ENCODE measurements at places on chromosomes 7 and 10.

GRCh38 chr10:5668429-5668828 lies 2.0 kb upstream of the ASB13 start:
- no peak for DNase-seq

DNA sequence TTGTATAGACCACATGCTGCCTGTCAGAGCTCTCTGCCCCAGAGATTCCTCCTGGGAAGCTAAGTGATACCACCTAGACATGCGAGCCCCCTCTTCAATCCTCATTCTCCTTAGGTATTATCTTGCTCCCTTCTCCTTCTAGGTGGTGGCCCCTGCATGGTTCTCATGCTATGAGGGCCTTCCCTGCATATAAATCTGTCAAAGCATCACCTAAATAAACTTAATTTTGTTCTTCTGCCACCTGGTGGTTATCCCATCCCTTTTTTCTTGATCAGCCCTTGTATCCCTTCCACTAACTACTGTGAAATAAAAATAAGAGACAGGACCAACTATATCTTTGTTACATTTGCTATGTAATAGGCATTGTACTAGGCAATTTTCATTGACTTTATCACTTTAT lies 242.1 kb downstream of the CDC14C start:
- DNase-seq = peak; percentile 5

- no peak for DNase-seq
These were observed 222.6 kb downstream of the EBF3 start for GRCh38 chr10:129741280-129741977.

GRCh38 chr10:18610517-18610916 lies 40.9 kb downstream of the NSUN6 start:
- peak; percentile 2 for DNase-seq

- no peak for DNase-seq
These were observed 28.9 kb upstream of the PCGF5 start for GRCh38 chr10:91191584-91191919.

- DNase-seq = no peak
These were observed 868 bp downstream of the EMX2 start for GRCh38 chr10:117543225-117544003.

- DNase-seq = no peak
These were observed 319.7 kb upstream of the POM121L12 start for GRCh38 chr7:52715701-52716100.

DNA sequence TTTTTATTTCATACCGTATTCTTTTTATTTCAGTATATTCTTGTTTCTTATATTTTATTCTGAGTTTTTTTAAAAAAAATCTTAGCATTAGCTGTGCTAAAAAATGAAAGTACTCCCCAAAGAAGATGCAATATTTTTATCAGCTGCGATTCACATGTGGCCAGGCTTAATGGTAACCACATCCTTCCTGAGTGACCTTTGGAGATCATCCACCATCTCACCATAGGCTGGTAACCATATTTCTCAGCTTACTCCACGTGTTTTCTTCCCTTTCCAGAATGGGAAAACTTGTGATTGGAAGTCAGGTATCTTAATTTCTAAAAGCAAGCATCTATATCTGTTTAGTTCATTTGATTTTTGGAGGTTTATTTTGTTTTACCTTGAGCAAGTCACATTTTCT lies 18.8 kb upstream of the LIPM start:
- no peak for DNase-seq

DNA sequence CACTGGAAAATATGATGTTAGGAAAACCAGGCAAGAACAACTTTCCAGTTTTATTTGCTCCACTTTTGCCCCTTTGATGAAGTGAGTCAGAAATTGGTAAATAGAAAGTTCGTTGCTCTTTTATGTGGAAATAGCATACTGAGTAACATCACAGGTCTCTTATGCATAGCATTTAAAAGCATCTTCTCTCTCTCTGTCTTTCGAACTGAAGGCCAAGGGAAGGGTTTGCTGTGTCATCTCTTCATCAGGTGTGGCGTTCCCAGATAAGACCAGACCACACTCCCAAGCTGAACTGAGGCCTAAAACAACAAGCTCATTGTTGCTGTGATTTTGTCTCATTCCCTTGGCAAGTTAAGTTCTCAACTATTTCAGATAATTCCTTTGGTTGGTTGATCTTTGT lies 131.8 kb upstream of the GRB10 start:
- no peak for DNase-seq

DNA sequence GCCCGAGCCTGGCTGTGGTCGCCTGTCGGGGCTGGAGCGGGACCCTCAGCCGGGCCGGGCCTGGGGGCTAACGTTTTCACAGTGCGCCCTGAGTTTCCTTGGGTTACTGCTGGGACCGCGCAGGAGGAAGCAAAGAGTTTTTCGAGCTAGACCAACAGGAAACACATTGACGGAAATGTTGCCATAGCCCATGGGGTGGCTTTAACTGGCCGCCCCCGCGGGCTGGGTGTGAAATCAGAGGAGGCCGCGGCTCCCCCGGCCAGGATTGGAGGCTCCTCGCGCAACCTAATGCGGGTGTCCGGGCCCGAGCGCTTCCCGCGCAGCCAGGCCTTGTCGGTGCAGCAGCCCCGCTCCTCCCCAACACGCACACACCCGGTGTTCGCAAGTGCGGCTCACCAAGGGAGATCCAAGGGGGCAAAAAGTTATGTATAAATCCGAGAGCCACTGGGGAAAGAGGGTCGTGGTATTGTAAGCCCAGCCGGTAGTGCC lies 1.9 kb downstream of the HHEX start:
- DNase-seq = peak; percentile 88

DNA sequence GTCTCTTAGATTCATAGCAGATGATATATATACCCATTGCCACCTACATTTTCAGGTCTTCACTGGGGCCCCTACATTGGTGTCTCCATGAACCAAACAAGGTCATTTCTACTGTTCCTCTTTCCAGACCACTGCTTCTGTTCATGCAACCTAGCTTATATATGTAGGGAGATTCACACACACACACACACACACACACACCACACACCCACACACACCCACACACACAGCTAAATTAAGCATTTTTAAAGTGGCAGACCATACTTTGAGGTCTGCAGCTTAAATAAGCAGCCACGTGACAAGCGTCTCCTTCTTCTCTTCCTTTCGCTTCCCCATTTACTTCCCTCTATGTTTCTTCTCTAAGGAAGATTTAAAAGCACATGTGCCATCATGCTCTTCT lies 70.0 kb upstream of the CC2D2B start:
- peak; percentile 87 for DNase-seq

DNA sequence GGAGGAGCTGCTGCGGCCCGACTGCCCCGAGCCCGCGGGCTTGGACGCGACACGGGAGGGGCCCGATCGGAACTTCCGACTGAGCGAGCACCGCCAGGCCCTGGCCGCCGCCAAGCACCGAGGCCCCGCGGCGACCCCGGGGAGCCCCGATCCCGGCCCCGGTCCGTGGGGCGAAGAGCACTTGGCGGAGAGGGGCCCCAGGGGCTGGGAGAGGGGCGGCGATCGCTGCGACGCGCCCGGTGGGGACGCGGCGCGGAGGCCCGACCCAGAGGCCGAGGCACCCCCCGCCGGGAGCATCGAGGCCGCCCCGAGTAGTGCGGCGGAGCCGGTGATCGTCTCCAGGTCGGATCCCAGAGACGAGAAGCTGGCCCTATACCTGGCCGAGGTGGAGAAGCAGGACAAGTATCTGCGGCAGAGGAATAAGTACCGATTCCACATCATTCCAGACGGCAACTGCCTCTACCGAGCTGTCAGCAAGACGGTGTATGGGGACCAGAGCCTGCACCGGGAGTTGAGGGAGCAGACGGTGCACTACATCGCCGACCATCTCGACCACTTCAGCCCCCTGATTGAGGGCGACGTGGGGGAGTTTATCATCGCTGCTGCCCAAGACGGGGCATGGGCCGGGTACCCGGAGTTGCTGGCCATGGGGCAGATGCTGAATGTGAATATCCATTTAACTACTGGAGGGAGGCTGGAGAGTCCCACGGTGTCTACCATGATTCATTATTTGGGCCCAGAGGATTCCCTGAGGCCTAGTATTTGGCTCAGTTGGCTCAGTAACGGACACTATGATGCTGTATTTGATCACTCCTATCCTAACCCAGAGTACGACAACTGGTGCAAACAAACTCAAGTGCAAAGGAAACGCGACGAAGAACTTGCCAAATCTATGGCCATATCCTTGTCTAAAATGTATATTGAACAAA lies 1.4 kb downstream of the OTUD1 start:
- no peak for DNase-seq

GRCh38 chr10:101140950-101141615 lies 10.0 kb downstream of the TLX1 start:
- DNase-seq = no peak

DNA sequence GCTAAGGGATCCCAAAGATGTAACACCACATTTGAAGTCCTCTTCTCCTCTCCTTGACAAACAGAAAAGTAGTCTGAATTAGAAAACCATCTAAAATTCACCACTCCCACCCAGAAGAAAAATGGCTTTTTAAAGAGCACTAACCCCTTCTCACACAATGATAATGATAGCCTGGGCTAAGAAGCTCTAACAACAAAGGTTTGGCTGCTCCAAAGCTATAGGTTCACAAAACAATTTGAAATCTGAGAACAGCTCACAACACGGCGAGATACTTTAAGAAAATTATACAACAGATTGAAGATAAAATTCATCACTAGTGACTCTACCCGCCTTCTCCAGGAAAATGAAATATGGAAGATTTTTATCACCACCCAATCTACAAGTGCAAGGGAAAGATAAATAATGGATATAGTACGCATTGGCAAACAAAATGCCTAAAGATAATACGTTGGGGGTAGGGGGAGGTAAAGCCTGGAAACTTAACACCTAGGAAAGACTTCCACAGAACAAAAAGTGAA lies 7.4 kb downstream of the ITGB1 start:
- DNase-seq = no peak

GRCh38 chr7:47949703-47950102 lies 1.4 kb upstream of the PKD1L1 start:
- no peak for DNase-seq

DNA sequence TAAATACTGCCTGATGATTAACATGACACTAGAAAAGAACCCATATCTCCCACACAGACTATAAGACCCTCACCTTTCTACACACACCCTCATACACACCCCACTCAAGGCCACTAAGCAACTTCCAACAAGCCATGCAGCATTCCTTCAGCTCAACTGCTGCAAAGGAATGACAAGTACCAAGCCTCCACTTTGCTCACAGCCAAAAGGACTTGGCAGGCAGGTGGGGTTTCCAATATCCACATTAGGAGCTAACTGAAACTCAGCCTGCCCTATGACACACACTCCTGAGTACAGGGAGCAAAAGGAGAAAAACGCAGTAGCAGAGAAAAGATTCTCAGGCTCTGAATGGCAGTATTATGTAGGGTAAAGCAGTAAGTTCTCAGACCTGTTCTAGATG lies 13.4 kb downstream of the USP54 start:
- no peak for DNase-seq

DNA sequence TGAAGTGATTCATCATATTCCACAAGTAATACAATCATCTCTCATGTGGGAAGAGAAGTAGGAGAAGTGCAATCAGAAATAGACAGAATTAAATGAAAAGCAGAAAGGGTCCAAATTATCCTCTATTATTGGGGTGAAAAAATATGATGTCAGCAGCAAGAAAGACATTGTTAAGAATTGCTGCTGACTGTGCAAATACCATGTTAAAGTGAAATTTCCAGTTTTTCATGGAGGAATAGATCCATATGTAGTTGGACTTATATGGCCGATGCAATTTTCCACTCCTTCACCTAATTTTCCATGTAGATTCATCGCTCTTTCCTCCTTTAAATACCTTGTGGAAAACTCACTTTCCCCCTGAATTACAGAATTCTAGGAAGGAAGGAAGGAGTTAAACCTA lies 819.8 kb downstream of the GATA3 start:
- no peak for DNase-seq

DNA sequence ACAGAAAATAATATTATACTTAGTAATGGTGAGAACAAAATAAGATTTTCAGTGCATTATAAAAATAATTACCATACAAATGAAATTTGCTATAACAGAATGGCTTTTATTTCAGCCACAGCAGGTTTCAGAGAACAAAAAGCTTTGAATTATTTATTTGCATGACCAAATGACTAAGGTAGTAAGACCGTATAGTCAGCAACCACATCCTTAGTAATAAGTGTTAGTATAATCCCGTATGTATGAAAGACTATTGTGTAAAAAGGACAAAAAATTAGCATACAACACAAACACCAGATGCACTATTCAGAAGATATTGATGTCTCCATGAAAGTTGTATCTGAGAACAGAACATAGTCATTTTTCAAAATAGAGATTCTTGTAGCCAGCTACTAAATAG lies 12.2 kb downstream of the PDZD8 start:
- DNase-seq = no peak

- peak; percentile 32 for DNase-seq
These were observed 28.0 kb downstream of the TMEM270 start for GRCh38 chr7:73888959-73889358.

DNA sequence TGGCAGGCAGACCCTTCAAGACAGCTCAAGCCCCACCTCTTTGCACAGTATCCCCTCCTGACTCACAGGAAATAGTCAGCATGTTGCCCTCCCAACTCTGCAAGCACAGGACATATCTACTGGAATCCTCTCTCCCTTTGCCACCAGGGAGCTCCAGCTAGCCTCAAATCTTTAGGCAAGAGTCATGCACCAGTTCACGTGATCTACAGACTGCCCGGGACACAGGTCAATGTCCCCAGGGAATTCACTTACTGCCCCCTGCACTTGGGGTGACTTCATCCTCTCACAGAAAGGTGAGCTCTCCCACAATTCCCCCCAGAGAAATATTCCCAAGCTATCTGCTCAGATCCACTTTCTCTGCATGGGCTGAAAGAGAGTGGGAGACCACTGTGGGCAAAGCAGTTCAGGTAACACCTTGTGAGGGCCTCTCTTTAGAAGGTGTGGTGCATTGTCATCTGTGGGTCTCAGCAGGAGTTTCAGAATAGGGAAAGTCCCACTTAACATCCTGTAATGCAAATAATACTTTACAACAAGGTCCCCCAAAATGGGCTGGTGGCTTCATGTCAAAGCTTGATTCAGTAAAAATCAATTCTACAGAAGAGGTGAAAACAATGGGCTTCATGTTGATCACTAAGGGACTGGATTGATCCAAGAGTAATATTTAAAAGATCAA lies 129.9 kb downstream of the NOC3L start:
- no peak for DNase-seq

DNA sequence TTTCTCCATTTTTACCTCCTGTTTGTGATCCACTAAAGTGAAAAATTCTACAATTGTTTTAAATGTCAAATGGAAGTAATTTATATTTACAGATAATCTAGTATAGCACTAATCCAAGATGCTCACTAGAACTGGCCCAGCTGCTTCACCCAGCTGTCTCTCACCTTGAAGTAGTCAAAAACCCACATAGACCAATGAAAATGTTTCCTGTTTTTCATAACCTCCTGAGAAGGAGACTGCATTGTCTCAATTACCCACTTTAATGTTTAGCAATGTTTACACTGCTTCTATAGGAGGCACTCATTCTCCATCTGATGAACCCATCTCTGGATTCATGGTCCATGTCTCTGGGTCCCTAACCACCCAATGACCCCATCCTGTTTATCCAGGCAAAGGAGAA lies 56.1 kb upstream of the ADO start:
- no peak for DNase-seq

Measured in inflammatory macrophage treated with lipopolysaccharide for 1 hour (primary cell).